GM04504 (cell line): ENCODE measurements at places on chromosomes 7 and 10.

GRCh38 chr10:18230794-18231193 is 90.6 kb downstream of the CACNB2 start:
- no peak for DNase-seq

DNA sequence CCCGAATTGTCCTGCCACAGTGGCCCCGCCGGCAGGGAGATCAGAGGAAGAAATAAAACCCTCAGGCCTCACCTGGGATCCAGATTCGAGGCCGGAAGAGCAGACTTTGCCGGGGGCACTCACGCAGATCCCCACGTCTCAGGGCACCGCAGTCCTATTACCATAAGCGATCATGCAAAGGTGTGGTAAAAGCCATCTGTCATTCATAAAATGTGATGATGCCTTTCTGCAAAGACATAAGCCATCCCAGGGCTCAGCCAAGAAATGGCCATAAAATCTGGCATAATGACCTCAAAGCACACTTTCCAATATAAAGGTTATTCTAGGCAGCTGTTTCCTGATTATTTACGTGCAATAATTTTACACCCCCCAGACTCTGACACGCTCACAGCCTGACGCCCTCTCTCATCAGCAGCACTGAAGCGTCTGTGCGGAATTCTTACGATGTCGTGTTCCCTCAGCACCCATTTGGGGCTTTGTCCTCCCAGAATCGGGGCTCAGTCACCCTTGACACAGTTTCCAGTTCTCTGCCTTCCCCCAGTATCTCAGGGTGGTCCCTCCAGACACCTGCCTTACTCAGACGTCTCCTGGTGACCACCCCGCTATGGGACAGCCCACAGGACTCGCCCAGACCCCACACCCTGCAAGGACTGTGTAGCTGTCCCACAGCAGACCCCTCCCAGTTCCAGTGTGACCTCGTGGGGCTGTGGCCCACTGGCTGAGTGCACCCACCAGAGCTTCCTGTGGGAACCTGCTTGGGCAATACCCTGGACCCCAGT is 74.3 kb upstream of the FAM20C start:
- DNase-seq, result no peak

GRCh38 chr10:106898446-106898845 is 266.1 kb downstream of the SORCS1 start:
- no peak for DNase-seq

- DNase-seq, result no peak
These were observed 6.2 kb upstream of the HOXA11 start for GRCh38 chr7:27191161-27191731.
